ENCODE measurements at places on chromosomes 12 and 14.

DNA sequence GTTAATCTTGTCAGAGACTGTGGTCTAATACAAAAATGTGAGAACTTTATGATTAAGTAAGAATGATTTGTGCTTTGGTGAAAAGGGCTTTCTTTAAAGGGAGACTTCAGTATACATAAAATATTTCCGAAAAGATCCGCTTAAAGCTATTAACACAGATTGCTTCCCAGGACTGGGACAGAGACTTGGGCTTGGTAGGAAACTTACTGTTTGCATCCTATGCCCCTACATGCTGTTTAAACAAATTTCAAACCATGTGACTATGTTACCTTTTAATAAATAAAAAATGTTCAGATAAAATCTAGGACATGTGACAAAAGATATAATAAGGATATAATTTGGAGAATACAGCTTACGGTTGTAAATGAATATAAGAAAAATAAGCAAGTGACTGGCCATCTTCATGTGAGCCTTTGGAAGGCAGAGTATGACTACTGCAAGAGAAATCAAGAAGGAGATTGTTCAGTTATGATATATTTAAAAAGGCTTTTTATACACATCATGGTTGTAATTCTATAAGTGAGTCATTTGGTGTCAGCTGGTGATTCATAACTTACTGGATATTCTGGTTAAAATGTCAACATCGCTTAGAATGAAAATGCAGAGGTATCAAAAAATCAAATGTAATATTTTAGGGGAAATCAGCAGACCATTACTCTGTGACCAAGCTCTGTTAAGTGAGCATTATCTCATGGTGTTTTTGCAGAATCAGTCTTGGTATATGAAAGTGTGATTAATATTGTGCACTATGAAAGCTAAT, 234.7 kb upstream of the E2F7 start:
- DNase-seq = no peak

GRCh38 chr12:6555018-6555691, 687 bp downstream of the IFFO1 start:
- no peak for DNase-seq

GRCh38 chr14:94946244-94946643, 176.3 kb upstream of the GSC start:
- DNase-seq = no peak

DNA sequence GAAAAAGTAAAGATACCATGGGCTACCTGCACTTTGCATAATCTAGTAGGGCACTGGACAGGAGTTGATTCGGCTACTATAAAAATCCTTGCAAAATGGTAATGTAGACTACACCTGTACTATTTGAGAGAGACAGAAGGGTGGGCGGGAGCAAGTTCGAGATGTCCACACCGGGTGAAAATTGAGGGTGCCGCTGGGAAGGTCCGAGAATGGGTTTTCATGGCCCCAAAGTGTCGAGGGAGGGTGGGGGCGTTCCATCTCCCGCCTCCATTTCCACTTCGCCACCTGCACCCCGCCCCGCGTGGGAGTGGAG, 648 bp downstream of the SNX6 start:
- no peak for DNase-seq

DNA sequence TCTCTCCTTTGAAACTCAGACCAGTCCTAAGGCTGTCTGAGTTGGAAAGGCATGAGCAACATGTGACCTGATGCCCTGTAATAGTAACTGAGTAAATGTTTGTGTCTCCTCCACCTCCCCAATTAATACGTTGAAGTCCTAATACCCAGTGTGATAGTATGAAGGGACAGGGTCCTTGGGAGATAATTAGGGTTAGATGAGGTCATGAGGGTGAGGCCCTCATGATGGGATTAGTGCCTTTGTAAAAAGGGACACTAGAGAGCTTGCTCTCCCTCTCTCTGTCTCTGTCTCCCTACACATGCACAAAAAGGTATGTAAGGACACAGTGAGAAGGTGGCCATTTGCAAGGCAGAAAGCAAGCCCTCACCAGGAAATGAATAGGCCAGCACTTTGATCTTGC, 18.1 kb upstream of the KIF21A start:
- no peak for DNase-seq

- DNase-seq = peak; percentile 91
These were observed at the start of gene BLOC1S1 for GRCh38 chr12:55715833-55716581. BLOC1S1 (plus strand) TSS chr12:55716046; CDS start chr12:55716052, 6 bp downstream.

GRCh38 chr14:103686831-103687485, 28.3 kb downstream of the XRCC3 start:
- DNase-seq = no peak

DNA sequence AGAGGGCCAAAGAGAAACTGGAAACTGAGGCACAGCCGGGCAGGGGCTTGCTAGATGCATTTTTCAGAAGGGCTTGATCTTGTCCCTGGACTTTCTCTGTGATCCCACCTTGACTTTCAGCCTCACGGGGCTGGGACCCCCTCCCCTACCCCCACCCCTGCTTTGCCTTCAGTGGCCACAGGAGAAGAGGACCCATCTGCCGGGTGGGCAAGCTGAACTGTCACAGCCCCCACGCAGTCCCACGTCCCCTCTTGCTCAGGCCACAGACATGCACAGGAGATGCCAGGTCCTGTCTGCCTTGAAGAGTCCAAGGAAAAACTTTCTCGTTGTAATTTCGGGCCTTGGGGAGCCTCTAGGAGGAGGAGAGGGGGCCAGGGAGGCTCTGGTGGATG, 158.9 kb downstream of the KIF26A start:
- no peak for DNase-seq

DNA sequence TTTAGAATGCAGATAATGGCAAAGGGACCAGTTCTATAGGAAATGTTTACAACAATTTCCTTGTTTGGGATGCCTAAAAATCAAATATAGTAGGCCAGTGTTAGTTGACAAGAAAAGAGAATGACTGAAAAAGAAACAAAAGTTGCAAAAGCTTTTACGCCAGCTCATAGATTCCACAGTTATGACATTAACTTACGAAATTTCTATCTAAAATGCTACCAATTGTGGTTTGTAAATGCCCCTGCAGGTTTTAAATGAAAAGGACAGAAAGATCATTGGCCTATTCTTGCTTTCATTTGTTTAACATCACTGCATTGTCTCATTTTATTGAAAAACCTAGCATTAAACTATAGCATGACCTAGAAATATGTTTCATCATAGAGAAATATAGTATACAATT, 345.8 kb downstream of the CCDC91 start:
- DNase-seq = peak; percentile 65

DNA sequence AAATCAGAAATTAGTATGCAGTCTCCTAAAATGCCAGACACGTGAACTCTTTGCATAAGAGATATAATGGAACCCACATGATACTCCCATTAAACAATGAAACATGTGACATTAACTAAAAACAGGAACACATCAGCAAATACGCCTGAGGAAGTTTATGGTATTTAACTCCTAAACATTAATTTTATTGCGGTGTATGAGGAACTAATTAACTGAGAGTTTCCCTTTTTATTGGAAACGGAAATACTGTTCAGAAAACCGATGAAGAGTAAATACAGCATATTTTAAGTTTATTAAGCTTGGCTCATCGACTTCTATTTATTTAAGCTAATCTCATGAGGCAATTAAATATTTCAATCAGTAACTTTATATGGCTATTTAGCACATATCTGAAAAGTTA, 290.3 kb downstream of the SOX5 start:
- DNase-seq = no peak

GRCh38 chr14:54599966-54600716, 33.2 kb downstream of the SAMD4A start:
- no peak for DNase-seq

DNA sequence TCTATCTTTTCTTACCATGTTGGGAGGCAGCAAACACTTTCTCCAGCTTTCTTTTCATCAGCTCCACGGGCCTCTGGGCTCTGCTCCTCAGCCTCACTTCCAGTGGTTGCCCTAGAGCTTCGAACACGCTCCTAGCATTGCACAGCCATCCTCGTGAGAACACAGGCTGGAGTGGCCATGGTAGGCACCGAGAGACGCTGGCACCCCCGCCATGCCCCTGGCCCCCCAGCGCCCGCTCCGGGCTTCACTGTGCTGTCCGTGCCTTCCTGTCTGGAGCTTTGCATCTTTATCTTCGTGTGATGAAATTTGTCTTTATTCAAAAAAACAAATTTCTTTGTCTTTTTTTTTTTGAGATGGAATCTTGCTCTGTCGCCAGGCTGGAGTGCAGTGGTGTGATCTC, 352.2 kb downstream of the TMEM121 start:
- DNase-seq = no peak

DNA sequence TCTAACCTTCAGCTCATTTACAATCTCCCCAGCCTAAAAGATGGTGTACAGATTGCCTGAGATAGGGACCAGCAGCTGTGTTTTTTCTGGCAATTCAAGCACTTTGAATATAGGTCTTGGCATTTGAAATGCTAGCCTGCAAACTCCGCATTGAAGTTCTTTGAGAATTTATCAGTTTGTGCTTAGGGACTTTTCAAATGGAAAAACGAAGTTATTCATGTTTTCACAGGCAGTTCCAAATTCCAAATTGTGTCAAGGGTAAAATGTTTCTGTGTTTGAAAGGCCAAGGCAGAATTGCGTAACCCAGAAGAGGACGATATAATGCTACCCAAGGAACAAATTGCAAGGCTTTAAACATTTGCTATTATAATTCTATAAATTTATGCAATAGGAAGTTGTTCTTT, 168.9 kb upstream of the RASSF8 start:
- DNase-seq = no peak

DNA sequence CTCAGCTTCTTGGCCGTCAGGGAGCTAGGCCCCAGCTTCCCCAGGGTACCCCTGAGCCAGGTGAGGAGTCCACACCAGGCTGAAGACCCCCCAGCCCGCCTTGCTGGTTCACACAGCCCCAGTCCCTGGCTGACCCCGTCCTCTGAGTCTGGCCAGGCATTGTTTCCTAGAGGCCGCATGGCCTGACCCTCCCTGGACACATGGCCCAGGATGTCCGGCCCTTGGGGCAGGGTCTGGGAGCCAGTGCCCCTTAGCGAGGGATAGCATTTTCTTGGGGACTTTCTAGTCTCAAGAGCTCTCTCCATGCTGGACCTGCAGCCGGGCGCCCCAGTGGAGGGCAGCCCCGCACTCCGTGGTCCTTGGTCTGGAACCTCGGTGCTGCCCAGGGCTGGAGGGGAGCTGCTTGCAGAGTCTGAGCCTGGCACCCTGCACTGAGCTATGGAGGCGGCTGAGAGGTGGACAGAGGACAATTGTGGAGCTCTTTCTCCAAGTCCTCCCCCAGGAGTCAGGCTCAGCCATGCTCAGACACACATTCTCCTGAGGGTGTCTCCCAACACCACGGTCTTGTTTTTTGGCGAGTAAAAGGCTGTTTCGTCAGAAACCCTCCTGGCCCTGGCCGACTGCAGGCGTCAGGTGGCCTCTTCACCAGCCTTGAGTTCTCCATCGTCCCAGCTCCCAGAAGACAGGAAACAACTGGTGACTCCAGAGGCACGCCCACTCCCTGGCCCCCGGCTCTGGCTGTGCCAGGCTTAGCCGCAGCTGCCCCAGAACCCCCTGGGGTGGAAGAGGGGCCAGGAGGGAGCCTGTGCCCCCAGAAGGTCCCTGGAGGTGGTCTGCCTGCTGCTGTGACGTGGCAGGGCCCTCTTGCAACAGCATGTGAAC, 17.6 kb upstream of the CRIP2 start:
- DNase-seq = no peak

- peak; percentile 43 for DNase-seq
These were observed 37.6 kb upstream of the BCL2L14 start for GRCh38 chr12:12032851-12033797.

- no peak for DNase-seq
These were observed 6.0 kb downstream of the PSMB11 start for GRCh38 chr14:23047751-23048693.

DNA sequence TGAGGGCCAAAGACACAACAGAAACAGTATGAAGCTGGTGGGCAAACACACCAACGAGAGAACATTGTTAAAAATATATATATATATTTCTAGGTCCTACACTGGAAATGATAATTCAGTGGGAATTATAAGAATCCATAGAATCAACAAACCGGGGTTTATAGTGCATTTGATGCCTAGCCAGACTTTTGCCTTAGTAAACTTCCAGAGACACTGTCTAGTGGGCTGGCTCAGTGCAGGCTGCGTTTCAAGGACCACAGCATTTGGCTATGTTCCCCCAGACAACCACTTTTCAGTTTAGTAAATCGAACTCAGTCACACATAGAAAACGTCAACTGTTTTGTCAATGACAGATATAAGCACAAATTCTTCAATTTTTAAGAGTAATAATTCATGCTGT, 41.9 kb downstream of the SLC38A4 start:
- no peak for DNase-seq

DNA sequence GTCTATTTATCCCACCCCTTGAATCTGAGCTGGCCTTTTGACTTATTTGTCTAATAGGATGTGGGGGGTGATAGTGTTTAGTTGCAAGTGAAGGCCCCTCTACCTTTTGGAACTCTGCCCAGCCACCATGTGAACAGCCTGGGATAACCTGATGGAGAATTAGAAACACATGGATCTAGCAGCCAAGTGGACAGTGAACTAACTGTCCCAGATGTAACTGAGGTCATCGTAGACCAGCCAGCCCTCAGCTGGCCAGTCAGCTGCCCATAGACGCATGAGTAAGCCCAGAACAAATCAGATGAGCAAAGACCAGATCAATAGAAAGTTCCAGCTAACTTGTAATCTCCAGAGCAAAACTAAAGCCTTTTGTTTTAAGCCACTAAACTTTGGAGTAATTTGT, 19.0 kb downstream of the KLRB1 start:
- no peak for DNase-seq

GRCh38 chr14:77065851-77066577, 32.0 kb upstream of the CIPC start:
- no peak for DNase-seq

- no peak for DNase-seq
These were observed 27.5 kb downstream of the CCDC91 start for GRCh38 chr12:28217805-28218204.

GRCh38 chr14:61646366-61647116, 48.8 kb upstream of the HIF1A start:
- DNase-seq = no peak

DNA sequence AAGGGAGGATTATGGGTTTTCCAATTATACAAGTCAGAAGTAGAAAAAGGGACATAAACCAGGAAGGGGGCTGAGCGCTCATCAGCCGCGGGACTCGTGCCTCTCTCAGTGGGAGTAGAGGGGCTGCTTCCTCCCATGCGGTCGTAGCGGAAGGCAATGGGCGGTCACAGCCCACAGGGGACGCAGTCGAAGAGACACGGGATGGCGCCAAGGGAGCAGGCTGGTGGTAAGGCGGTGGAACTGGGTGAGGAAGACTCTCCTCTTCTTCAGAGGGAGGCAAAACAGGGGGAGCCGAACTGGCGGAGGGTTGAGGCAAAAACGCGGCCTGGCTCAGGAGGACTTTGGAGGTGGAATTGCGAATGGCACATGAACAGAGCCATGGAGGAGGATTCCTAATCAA, 677.7 kb downstream of the TMEM121 start:
- no peak for DNase-seq

DNA sequence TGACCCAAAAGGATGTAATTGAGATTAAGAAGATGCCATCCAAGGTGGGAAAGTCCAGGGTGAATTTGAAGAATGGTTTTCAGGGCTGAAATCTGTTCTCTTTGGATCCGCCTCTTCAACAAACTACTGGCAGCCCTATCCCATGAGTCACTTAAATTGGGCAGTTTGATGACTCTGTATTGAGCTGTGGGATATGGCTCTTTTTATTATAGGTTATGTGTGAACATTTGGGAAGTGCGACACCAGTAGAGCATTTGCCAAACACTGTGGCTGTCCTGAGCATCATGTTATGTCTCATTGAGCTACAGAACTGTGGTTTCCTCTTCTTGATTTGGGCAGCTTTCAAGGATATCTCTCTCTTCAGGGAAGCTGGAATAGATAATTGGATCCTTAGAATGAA, 22.3 kb downstream of the IFT43 start:
- DNase-seq = no peak

Measured in AML-193 (cell line).